ENCODE measurements at places on chromosomes 12 and 14.

DNA sequence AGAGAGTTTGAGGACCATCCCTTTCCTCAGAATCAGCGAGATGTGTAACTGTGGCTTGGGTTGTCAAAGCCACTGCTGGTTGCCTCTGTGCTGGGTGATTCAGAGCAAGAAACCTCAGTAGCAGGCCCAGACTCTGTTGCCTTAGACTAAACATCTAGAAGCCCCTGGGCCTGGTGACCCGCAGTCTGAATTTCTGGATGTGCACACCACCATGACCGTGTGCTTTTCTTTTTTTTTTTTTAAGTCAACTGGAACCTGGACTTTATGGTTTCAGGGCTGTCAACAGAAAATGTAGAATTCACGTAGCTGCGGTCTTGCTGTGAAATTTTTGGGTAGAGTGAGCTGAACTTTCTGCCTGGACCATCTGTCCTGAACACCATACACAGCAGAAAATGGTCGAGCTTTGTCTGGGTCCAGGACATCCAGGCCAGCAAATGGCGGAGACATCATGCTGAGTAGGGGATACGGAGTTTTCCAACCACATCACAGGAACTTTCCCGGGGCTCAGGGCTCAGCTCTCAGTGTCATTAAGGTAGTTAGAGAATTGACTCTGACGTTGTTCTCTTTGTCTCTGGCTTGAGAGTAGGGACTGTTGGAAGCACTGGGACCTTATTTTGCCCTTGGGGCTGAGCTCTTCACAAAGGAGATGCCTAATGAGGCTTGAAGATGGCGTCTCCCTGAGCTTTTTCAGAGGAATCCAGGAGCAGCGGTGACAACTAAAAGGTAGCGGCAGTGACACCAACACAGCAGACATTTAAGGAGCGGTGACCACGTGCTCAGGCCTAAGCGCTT lies 23.0 kb upstream of the BATF start:
- no peak for DNase-seq

GRCh38 chr14:36942522-36943245 lies 229.7 kb downstream of the SLC25A21 start:
- DNase-seq = no peak

DNA sequence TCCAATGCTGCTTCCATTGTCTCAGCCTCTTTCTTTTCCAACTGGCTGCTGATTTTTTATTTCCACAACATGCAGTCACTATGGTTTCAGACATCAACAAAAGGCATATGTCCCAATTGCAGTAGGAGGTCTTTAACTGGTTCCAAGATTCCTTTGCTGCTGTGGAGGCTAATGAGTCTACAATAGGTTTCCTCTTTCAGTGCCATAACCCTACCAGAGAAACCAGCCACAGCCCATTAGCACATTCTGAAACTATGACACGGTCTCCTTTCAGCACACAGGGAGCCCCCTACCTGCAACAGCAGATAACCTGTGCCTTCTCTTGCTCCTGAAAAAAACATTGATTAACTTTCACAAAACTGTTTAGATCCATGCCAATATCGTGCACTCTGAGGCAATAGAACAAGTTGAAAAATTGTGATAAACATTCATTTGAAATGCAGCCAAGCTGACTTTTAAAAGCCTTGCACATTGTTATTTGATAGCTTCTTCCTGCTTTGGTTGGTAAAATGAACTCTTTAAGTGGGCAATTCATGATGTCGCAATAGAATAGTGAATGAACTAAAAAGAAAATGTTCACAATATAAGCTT lies 32.4 kb downstream of the PLEKHG7 start:
- no peak for DNase-seq

DNA sequence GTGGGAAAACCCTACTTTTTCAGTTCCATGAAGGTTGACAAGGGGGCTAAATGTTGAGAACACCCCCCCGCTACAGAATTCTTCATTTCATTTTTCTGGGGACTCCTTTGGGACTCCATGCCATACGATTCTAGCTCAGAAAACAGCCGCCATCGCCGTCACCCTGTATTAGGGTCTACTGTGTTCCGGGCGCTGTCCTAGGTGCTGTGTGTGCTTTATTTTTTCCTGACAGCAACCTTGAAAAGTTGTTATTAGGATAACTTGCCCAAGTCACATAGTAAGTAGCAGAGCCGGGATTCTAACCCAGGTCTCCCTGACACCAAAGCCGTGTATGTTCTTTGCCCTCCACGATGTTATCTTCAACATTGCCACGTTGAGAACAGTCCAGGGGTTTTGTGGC lies 55.1 kb downstream of the IQSEC3 start:
- no peak for DNase-seq

DNA sequence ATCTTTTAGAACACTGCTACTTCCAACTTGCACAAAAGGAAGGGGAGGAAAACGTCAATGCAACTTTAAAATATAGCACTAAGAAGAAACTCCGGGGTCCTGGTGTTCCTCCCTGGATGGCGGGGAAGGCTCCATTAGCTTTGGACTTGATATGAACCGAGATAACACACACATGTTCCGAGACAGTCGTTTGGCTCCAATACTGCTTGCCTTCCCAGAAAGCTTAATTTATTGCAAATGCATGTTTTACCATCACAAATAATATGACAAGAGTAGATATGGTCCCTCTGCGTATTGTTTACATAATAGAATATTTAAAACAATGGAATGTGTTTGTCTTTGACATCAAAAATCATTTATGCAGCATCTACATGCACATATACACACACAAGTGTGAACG lies 87.6 kb upstream of the CLMN start:
- DNase-seq = no peak

GRCh38 chr12:82319276-82319675 lies 38.9 kb downstream of the CCDC59 start:
- DNase-seq = no peak

DNA sequence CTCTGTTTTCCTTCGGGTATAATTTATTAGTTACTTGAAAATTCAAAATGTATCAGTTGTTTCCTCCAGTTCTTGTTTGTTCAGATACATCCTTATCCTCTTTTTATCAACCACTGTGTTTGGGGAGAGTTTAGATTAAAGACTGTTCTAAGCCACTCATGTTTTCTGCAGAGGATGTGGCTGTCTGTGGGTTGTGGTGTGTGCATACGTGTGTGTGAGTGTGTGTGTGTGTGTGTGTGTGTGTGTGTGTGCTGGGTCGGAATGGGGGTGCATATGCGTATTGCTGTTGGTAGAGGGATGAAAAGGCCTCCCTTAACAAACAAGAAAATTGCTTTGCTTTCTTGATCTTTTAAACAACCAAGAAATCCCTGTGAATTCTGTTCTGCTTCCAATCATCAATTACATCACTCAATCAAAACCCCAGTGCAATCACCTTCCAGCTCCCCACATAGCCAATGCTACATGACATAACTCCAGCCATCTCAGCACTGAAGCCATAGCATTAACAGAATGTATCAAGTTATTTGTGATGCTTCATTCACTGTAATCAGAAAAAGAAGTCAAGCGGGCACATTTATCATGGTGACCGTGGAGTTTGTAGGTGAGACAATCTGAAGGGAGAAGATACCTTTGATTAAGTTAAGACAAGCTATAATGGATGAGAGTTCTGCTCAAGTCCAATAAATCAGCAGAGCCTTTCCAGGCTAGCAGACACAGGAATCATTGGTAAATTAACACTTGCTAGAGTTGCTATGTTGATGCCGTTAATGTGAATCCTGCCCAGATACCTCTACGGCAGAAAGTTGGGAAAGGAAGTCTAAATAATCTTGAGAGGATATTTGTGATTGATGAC lies 131.9 kb downstream of the RMST start:
- DNase-seq = no peak

DNA sequence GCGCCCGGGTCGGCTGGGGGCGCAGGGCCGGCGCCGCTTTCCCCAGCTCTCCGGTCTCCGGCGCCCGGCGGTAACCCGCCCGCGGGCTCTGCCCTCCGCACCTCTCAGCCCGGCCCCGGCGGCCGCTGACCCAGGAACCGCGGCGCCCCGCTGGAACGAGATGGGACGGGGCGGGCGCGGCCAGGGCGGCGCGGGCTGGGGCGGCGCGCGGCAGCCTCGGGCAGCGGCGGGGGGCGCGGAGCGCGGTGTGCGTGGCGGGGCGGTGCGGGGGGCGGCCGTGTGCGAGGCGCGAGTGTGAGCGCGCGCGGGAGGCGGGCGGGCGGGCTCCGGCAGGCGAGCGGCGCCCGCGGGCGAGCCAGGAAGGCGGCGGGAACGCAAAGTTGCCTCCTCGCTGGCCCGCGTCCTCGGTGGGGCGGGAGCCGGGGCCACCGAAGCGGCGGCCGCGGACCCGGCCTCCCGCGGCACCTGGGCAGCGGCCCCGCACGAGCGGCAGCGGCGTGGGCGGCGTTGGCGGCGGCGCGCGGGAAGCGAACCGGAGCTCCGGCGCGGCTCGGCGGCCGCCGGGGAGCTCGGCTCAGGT lies 671 bp upstream of the DIO3 start:
- no peak for DNase-seq

GRCh38 chr12:106118381-106119130 lies 20.2 kb downstream of the NUAK1 start:
- no peak for DNase-seq

DNA sequence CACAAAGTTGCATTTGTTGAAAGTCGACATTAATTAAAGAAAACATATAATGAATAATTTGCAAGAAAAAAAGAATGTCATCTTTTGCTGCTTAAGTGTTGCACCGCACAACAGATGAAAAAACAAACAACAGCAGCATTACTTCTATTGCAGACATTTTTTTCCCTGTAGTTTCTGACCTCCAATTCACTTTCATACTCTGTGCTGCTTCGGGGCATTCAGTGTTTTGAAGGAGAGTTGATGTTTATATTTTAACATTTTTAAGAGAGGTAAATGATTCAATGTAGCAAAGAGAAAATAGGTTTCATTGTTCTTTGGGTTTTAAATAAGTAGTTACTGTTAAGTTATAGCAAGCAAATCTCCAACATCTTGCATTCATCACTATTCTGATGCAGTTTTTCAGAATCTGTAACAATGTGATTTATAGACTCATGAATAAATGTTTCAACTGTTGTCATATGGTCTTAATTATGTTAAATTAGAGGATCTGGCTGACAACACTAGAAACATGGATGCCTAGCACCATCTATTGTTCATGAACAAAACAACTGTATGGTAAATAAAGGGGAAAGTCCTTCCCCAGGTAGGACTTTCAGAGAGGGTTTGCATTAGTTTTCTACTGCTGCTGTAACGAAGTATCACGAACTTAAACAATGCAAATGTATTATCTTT lies 168.1 kb downstream of the BCAT1 start:
- DNase-seq = no peak

DNA sequence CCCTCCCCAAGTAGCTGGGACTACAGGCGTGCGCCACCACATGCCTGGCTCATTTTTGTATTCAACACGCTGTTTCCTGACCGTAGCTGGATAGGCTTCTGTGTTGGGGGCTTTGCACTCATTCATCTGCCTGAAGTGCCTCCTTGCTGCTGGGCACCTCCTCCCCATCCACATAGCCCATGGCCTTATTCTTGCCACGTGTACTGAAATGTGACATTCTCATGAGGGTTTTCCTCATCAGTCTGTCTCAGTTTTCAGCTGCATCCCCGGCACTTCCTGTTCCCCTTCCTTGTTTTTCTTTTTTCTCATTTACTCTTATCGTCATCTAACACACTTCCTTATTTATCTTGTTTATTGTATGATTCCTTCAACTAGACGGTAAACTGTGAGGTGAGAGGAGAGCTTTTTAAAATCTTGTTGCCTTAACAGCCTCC lies 36.6 kb downstream of the RCOR1 start:
- DNase-seq = no peak

- no peak for DNase-seq
These were observed 165.4 kb downstream of the PHETA1 start for GRCh38 chr12:111203446-111203845.

DNA sequence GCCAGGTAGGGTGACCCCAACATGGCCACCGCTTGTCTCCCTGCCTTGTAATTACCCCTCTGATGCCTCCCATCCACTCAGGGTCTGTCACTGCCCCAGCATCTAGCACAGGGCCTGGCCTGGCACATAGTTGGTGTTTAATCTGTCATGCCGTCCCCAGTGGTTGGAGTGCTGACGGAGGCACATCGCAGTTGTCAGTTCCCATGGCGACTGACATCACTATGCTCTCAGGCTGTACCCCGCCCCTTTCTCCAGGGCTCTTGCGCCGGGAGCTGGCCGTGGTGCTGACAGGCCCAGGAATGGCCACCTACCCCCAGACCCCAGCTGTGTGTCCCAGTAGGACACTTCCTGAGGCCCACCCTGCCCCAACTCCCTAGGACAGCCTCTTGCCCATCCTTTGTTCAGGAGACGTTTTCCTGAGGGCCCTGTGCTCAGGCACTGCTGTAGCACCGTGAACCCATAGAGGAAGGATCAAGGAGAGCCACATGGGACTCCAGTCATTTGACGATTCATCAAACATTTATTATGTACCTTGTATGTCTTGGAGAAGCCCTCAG lies 23.0 kb downstream of the FAM222A start:
- DNase-seq = no peak

GRCh38 chr14:61280092-61280525 lies 1.0 kb downstream of the TMEM30B start:
- DNase-seq = no peak

DNA sequence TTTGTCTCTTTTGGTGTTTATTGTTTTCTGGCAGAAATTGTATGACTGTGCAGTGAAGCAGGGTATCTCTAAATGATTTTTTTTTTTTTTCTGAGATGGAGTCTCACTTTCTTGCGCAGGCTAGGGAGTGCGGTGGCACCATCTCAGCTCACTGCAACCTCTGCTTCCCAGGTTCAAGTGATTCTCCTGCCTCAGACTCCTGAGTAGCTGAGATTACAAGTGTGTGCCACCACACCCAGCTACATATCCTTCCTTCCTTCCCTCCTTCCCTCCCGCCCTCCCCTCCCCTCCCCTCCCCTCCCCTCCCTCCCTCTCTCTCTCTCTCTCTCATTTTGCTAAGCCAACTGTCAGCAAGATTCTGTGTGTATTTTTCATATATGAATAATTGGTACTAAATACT lies 94.4 kb downstream of the PPHLN1 start:
- no peak for DNase-seq

DNA sequence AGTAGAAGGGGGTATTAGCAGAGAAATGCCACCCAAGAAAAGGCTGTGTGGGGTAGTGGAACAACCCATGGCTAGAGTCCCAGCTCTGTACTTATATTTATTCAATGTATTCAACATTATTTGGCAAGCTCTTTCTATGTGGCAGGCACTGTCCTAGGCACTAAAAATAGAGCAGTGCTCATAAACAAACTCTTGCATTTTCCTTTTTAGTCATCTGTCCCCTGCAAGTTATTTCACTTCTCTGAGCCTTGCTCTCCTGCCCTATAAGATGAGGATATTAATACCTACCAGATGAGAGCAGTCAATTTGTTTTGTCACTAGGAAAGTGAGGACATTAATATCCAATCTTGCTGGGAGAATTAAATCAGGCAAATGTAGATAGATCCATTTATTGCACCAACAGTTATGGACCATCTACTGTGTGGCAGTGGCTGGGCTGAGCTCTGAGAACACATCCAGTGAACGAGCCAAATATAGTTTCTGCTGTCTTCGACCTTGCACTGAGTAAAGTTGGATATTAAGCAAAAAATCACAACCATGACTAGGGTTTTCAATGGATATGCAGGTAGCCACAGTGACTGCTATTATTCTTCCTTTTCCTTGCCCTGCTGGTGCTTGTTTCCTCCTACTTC lies 314.3 kb upstream of the TBX3 start:
- DNase-seq = no peak

GRCh38 chr12:109517619-109518018 lies 40.2 kb downstream of the UBE3B start:
- no peak for DNase-seq

GRCh38 chr12:78802593-78802992 lies 62.0 kb upstream of the SYT1 start:
- DNase-seq = no peak

GRCh38 chr14:31877255-31877798 lies 199.8 kb upstream of the ARHGAP5 start:
- no peak for DNase-seq
